ENCODE measurements at places on chromosomes 3 and 15.

DNA sequence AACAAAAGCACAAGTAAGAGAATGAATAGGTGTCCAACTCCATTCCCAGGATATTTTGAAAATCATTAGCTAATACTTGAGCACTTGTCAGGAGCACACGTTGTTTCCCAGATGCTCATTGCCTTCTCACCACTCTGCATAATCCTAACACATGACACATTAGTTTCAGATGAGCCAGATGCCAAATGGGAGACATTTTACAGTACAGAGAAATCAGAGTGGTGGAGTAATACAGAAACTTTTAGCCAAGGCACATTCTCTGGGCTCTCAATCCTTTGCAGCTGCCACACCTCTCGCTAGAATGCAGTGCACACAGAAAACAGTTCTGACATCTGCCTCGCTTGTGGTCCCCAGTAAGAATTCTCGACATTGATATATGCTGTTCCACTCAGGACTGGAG lies 76.6 kb downstream of the P3H2 start:
- DNase-seq, result no peak

DNA sequence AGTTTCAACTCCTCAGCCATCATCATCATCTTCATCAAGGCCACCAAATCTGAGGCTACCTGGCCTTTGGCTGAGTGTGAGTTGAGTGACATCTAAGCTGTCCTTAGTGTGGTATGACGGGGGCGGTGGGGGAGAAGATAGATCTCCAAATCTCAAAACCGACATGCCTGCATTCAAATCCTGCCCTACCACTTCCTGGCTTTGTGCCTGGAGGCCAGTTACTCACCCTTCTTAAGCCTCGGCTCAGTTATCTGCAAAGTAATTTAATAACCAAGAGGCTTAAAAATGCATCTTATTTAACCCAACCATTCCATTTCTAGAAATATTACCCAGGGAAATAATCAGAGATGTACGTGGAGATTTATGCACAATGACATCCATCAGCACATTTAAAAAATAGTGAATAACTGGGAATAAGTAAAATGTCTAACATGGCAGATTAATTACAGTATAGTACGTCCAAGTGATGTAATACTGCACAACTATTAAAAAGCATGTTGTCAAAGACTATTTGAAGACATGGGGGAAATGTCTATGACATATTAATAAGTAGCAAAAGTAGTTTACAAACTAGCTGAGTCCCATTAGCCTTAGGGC lies 167.4 kb downstream of the NTRK3 start:
- DNase-seq, result no peak

- DNase-seq, result no peak
These were observed 2.2 kb downstream of the CHRNA5 start for GRCh38 chr15:78567531-78567930.

- no peak for DNase-seq
These were observed 437.3 kb upstream of the BCHE start for GRCh38 chr3:166274351-166275023.

Data from cortex of kidney (tissue), 1 donor.